ENCODE measurements at places on chromosomes 2 and 18.

DNA sequence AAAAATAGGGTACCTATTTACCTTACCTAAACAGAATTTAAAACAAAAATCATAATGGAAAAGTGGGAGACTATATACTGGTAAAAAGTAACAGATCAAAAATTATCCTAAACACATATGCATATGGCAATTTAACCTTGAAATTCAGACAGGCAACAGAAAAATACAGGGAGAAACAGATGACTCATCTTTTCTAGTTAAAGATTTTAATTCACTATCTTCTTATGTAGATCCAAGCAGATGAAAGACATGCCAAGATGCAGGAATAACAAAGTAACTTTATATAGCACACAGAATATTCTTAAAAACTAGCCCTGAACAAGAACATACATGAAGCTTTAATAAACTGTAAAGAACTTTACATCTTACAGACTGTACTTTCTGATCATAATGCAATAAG lies 30.9 kb downstream of the PRPF40A start:
- DNase-seq, result no peak

- no peak for DNase-seq
Observed at GRCh38 chr2:199370150-199370780, 87.5 kb downstream of the SATB2 start.

DNA sequence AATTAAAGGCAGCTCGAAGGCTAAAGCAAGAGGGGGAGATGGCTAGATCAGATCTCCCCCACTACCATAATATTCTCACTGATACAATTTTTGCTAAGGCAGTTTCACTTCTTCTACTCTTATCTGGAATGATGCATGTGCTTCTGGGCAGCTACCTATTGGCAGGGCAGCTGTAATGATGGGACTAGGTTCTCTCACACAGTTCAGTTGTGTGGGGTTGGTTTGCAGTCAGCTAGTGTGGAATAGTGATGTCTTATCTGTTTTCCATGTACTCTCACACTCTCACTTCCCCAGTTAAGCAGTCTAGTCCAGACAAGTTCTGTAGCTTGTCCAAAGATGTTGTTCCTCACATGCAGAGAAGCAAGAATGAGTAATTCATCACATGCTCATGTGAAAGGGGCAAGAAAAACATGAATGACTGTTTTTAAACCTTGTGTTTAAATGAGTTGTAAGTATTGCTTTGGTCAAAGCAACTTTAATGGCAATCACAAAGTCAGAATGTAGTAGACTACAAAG lies 836.1 kb downstream of the CBLN2 start:
- DNase-seq, result peak; percentile 64

GRCh38 chr2:98656800-98657199 lies 48.4 kb downstream of the UNC50 start:
- DNase-seq, result no peak

DNA sequence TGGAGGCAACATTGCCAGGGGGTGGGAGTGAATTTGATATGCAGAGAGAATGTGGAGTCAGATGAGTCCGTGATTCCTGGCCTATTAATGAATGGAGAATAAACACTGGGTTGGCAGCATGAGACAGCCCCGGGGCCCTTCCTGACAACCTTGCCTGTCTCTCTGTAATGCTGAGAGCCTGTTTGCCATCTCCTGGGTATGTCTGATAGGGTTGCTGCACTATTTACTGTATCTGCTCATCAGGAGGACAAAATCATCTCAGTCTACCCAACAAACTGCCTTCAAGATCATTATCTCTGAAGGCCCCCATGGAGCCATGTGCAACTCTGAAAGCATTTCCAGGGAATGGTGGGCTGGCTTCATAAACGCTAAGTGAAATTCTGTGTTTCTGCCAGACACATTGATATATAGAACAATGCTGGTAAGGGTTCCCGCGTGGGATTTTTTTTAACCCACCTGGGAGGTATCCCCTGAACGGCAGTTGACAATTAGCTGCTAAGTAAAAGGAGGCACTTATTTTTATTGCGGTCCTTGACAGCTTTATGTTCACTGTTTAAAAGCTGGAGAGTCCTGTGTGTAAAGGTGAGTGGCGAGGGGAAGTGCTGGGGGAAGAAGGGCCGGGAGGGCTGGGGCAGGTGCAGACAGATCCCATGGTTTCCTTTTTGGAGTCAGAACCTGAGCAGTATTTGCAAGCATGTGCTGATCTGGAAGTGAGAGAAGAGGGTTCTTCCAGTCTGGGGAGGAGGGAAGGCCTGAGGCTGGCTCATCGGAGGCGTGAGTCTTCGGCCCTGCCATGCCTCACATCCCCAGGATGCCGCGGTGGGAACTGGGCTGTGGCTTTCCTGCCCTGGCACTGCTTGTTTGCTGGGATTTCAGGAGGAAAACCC lies 64.8 kb downstream of the ARHGAP25 start:
- peak; percentile 79 for DNase-seq

- DNase-seq, result no peak
Observed at GRCh38 chr2:133837441-133838094, 269.3 kb upstream of the NCKAP5 start.

DNA sequence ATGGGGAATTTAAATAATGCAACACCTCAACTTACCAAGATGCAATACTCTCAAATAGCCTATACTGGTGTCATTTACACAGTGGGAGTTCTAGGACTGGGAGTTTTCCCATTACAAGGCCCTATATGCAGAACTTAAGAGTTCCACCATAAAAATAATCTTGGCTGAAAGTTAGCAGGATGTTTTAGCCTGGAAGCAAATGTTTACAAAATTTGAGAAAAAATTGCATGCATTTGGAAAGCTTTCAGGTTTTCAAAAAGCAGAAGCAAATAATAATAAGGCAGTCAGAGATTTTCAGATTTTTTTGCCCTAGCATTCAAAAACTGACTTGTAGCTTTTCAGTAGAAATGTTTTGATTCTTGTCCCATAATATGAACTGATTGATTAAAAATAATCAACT lies 397.3 kb downstream of the ARHGAP15 start:
- DNase-seq, result no peak

GRCh38 chr2:229780856-229781773 lies 66.8 kb upstream of the DNER start:
- no peak for DNase-seq

DNA sequence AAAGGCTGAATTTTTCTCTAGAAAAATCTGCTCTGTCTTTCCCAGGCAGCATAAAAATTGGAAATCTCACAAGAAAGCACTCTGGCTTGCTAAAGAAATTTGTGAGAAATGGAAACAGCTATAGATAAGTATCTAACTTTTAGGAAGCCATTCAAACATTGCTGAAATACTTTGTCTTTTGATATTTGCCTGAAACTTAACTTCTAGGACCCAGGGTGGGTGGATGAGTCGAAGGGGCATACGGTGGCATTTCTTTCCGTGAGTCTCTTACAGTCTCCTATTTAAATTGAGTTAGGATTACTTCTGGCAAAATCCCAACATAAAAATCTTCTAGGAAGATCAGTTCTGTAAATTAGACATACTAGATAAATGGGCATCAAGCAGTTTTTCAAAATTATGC lies 532 bp upstream of the COL3A1 start:
- no peak for DNase-seq

DNA sequence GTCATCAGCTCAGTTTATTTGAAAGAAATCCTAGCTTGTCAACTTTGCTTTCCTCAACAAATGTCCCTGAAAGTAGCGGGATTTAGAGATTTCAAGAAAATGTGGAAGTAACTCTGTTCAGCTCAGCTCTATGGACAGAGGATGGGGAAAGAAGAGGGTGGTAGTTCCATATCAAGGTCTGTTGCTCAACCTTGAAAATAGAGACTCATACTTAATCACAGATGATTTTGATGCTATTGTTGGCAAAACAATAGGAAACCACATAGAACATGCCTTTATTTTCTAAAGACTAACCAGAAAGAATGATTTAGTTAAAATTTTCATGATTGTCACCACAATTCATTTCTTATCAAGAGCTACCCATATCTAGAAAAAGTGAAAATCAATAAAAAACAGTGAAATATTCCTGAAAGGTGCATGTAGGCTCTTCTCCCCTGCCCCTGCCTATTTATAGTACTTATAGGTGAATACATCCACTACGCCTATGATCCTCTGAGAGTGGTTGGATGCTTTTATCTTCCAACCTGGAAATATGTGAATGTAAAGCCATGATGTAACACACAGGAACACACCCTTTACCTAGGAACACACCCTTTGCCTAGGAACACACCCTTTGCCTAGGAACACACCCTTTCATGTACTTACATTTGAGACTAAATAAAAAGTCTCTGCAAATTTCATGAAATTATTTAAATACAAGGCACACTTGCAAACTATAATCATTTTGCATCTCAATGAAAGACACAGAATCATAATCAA lies 65.8 kb downstream of the ETAA1 start:
- DNase-seq, result peak; percentile 86

DNA sequence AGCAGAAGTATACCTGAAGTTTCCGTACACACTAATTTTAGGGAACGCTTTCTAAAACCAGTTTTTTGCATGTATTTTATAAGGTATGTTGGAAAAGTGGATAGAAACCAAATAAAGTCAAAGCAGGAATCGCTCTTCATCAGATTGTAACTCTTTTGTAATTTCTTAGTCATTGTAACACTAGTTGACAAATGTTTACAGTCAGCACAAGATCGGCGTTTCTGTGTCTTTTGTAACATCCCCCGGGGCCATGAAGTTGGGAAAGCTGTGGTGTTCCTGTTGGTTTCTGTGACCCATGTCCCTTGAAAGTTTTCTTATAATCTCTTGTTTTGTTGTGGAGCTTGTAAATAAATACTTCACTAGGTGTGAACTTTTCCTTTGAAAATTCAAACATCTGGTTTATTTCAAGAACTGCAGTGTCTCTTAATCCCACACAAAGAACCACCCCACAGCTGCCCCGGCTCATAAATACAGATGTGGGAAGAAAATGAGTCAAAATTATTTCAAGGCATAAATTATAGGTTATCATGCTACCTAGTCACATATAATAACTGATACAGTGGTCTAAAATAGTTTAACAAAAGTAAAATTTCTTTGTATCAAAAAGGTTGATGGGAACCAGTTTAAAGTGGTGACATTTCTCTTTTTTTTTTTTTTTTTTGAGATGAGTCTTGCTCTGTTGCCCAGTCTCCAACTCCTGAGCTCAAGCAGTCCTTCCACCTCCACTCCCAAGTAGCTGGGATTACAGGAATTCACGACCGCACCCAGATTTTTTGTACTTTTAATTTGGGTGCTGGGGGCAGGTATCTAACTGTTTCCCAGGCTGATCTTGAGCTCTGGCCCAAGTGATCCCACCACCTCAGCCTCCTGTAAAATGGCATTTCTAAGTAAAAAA lies 751 bp upstream of the NMI start:
- peak; percentile 41 for DNase-seq

DNA sequence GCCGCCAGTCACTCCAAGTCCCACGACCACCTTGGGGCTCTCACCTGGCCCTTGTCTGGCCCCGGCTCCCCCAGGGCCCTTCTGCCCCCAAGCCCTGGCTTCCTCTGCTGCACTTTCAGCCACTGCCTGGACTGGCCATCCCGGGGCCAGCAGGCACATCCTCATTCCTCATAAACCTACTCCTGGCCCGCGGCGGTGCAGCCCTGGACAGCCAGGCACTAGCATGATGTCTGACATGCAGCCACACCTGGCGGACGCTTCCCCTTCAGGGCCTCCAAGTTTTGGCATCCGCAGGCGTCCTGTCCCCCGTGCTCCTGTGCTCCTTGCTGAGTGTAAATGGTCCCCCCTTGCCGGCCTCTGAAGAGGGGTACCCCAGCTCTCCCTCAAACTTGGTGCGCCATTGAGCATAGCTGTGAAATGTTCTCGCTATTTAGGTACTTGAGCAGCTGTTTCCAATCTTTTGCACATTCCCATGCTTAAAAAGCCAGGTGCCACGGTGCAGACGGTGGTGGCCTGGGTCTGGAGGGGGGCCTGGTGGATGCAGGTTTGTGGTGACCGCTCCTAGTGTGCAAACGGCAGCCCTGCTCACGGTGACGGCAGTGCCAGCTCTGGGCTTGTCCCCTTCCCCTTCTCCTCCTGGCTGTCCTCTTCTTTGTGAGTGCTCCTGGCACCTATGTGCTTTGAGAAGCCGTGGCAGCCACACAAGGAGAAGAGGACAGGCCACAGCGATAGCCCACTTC lies 123.8 kb downstream of the MBP start:
- no peak for DNase-seq

DNA sequence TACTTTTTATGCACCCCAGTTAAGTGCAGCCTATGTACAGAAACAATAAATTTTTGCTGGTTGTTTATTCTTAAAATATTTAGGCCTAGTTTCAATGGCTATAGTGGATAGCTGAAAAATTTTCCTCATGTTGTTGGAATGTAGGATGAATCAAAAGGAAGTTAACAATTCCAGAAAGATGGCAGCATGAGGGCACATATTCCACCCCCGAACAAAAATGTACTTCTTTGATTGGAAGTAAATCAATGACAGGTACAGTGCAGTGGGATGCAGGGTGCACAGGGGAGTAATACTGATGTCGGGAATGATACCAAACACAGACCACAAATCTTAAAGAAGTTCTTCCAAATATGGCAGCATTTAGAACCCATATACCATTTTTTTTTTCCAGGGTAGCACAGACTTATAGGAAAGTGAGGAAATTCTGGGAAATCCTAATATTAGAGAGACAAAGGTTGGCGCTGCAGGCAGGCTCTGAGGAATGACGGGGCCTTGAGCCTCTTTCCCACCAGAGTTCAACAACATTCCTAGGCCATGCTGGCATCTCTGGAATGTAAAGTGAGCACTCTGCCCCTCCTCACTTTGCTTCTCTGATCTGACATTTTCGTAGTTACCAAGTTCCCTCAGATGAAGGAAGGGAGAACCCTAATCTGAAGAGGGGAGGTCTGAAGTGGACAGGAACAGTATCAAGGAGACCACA lies 36.6 kb upstream of the IKZF2 start:
- DNase-seq, result no peak

DNA sequence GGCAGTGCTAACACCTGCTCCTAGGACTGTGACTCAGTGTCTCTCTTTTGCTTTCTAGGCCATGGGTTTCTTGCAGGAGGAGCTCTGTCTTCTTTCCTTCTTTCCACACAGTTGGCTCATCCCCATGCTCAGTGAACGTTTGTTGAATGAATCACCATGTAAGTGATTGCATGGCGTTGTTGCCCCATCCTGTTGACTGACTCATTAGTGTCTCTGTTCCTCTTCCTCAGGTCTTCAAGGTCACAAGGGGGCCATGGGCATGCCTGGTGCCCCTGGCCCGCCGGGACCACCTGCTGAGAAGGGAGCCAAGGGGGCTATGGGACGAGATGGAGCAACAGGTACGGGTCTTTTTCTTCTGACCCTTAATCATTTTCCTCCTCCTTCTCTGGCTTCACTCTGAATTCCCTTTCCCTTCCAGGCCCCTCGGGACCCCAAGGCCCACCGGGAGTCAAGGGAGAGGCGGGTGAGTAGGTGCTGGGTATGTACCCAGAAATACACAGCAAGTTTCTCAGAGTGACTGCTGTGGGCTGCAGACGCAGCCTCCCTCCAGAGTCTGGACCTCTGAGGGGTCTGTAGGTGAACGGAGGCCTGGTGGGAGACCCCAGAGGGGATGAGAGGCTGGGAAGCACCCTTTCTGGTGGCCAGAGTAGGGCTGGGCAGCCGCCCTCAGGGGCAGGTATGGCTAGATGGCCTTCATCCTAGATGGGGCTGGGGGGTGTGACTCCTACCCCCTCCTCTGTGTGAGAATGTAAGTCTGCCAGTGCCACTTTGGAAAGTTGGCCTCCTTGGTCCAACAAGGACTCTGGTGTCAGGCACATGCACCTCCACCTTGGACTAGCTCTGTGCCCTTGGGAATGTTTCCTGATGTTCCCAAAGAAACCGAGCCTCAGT lies 32.4 kb downstream of the MARCO start:
- peak; percentile 96 for DNase-seq

GRCh38 chr2:88027697-88028389 lies 11.5 kb upstream of the RNU2-63P start:
- DNase-seq, result no peak

GRCh38 chr2:96109361-96109680 lies 7.0 kb downstream of the ADRA2B start:
- no peak for DNase-seq
